Stimulated activated CD4-positive, alpha-beta T cell treated with anti-CD3 and anti-CD28 coated beads, Interleukin-2, amount 100 ng/mL, for 24 hours (primary cell): ENCODE measurements at places on chromosomes 5 and 9.

- no peak for DNase-seq
Observed at GRCh38 chr5:167442922-167443321, 848.5 kb upstream of the WWC1 start.

DNA sequence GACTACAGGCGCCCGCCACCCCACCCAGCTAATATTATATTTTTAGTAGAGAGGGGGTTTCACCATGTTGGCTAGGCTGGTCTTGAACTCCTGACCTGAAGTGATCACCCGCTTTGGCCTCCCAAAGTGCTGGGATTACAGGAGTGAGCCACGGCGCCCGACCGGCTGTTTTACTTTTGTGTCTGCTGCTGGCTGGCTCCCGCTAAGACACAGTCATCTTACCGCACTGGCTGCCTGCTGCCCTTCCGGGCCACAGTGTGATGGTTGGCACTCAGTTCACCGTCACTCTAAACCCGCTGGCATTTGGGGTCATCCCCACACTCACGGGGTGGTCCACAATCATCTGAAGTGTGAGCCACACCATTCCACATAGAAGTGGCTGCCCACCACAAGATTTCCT lies 93.7 kb downstream of the WDR41 start:
- no peak for DNase-seq

DNA sequence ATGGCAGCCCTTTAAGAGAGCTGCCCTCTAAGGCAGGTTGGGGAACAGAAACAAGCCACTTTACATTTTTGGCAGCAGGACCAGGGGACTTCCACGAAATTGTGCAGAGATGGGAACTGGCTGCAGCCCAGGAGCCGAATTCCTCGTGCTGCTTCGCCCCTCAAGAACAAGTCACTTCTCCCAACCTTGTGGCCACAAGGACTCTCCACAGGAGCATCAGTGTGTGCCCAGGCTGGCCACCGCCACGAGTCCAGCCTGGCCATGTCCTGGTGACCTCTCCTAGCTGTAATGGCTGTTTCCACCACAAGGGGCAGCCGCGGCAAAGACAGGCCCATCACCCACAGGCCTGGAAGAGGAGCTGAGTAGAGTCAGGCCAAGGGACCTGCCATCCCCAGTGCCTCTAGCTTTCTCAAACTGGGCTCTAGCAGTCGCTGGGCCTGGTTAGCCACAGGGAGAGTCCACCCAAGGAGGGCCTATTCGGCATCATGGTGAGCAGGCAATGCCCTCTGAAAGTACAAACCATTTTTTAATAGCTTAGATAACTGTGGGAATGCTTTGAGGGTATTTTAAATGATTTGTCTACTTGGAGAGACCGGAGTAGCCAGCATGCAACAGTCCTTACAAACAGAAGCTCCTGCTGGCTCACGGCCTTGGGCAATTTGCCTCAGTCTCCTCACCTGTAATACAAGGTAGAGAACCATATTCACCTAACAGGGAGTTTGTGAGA lies 129.0 kb downstream of the COL23A1 start:
- peak; percentile 72 for DNase-seq

- no peak for DNase-seq
Observed at GRCh38 chr9:72937545-72937944, 15.3 kb downstream of the ALDH1A1 start.
